ENCODE measurements at places on chromosomes 2 and 18. TPM values are rescaled to one million over a fixed set of nuclear protein-coding genes. Genes with fewer than 3 reads are reported as not detected.

The SLC4A5 gene
- total RNA-seq, result 3.9 TPM

The GALR1 gene
- total RNA-seq, result under 0.01 TPM

The CBLN2 gene
- total RNA-seq, result not detected

The SPHKAP gene
- not detected for total RNA-seq

The SLC9A2 gene
- not detected for total RNA-seq

The RABL2A gene
- total RNA-seq, result 15.3 TPM

The MSTN gene
- total RNA-seq, result 1.3 TPM

DNA sequence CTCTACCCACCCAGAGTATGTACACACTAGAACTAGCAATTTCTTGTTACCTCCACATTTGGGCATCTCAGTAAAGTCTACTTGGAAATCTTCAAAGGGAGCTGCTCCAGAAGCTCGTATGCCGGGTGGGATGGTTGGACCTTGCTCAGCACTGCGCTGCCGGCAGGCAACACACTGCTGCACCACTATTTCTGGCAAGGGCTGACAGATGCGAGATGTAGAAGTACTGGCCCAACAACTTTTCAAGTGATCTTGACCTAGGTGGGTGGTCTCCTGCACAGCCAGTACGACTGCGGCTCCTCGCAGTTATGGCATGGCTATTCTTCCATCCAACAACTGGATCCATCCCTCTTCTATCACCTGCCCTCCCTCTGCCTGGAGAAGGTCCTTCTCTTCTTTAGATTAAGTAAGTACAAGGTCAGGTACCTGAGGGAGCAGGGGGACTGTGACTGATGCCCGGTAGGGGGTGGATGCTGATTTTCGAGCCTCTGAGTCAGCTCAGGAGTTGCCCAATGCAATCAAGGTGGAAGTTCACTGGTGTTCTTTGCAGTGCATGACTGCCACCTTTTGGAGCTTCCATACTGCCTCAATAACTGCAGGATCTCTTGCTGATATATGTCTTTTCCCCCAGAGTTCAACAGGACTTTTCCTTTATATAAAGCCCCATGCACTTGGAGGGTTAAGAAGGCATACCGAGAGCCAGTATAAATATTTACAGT is 100.4 kb upstream of the SLC1A4 start:
- DNase-seq, result no peak

GRCh38 chr18:54444319-54444914 is 86.7 kb downstream of the C18orf54 start:
- no peak for DNase-seq

DNA sequence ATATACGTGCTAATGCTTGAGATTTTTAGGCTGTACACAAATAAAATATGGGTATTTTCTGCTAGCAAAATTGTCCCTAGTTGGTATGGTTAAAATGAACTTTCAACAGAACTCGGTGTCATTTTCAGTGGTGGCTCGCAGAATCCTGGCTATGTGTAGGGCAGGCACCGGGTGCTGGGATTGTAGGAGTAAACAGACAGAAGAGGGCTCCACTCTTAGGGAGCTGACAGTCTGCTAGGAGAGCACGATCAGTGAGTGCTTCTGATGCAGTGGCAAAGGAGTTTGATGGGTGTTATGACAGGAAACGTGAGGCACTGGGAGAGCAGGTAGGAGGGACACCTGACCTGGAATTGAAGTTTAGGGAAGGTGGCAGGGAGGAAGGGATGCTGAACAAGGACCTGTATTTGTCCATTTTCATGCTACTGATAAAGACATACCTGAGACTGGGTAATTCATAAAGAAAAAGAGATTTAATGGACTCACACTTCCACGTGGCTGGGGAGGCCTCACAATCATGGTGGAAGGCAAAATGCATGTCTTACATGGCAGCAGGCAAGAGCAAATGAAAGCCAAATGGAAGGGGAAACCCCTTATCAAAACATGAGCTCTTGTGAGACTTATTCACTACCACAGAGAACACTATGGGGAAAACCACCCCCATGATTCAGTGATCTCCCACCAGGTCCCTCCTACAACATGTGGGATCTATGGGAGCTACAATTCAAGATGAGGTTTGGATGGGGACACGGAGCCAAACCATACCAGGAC is 105.4 kb upstream of the LCLAT1 start:
- no peak for DNase-seq

DNA sequence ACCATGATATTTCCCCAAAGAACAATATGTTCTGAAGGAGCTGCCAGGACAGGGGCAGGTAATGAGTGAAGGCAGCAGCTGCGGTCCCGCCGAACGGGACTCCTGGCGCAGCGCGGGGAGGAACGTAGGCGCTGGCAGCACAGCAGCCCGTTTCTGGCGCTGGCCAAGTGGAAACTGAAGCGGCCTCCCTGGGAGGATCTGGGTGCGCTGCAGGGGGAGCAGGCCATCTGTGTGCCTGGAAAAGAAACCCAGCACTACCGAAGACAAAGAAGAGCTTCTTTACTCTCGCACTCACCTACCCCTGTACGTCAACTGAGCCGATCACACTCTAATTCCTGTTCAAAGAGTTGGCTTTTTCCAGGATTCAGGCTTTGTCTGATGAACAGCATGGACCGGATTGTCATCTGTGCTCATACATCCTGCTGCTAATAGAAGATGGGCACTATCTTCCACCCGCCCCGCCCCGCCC is 11.8 kb downstream of the G6PC2 start:
- no peak for DNase-seq

GRCh38 chr2:164388511-164388910 is 232.8 kb downstream of the GRB14 start:
- DNase-seq, result no peak

GRCh38 chr2:169034256-169034655 is 3.1 kb upstream of the ABCB11 start:
- DNase-seq, result no peak

DNA sequence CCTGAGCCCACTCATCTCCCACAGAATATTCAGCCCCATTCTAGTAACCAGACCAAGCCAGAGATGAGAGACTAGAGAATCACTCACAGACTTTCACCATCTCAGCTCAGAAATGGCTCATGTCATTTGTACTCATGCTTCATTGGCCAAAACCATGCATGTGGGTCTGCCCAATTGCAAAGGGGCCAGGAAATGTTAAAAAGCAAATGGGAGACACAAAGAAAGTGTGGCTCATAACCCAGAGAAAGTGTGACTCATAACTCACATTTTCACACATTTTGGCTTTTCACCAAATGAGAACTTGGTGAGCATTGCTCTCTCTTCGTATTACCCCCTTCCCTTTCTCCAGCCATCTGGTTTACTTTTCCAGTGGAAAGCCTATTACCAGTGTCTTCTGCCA is 66.2 kb downstream of the MDH1 start:
- no peak for DNase-seq

DNA sequence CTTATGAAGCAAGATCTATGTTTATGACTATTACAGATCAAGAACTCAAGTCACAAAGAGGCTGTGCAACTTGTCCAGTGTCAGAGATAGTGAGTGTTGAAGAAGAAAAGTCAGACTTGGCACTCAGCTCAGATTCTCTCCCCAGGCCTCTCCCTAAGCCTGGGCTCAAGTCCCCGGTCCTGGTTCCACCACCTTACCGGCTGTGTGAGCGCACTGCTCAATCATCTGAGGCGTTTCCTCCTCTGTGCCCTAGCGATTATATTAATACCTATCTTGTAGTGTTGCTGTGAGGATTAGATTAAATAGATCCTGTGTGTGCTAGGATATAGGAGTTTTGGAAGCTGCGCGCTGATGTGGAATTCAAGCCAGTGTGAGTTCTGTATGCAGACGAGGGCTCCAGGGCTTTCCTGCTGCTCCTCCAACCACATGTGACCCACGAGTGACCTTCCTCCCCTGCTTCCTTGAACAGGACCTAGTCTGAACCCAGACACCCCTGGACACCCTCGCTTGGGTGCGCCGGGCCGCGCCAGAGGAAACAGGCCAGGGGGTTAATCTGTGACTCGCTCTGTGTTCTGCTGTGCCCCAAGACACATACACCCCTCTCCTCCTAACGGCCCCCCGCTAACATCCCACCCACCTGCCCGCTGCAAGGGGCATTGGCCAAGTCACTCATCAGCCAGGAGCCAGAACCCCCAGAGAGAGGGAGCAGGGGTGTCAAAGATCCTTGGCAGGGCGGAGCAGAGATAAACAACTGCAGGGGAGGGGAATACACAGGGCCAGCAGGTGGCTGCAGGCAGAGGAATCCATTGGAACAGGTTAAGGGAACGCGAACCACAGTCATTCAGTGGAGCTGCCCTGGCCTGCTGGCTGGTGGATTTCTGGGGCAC is 38.3 kb downstream of the TNS1 start:
- peak; percentile 68 for DNase-seq

DNA sequence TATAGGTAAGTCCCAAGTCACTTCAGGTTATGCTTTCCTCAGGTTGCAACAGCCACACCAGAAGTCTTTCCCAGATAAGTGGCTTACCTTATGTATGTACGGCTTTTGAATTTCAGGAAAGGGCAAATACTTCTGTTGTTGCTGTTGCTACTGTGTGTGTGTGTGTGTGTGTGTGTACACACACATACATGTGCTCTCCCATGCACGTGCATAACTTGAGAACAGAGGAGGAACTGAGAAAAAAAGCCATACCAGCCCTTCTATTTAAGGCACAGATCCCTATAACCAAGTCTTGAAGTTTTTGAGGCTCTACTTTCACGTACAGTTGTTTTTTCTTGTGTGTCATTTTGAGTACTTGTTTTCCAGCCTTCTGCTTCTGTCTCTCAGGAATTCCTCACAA is 62.4 kb downstream of the WDPCP start:
- no peak for DNase-seq

DNA sequence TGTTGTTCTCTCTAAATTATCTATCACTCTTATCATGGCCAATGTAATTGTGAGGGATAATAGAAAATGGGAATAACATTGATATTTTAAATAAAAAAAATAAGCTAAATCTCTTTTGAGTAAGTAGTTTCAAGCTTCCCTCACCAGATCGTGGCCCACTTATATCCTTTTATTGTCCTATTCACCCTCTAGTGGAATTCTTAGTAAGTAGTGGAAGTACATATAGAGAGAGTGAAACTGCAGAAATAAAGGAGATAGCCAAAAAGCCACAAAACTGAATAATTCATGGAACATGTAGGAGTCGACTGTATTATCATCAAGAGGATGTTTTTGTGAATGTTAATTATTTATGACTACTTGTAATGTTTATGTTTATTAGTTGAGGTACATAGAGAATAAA is 66.1 kb upstream of the DTNA start:
- DNase-seq, result no peak

DNA sequence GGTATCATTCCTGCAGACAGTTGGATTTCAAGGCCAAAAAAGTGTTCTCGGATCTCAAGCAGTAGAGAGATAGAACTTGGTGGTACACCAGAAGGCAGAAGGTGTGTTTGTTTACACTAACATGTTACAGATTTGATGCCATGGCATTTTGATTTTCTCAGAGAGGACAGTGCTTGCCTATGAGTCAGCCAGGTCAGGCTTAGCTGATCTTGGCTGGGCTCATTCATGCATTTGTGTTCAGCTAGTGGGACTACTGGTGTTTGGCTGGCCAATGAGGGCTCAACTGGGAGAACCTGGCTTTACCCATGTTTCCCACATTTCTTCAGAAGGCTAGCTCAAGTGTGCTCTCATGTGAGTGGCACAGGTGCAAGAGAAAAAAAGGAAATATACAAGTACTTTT is 162.0 kb downstream of the C1D start:
- no peak for DNase-seq

GRCh38 chr2:54603357-54603756 is 120.1 kb upstream of the EML6 start:
- no peak for DNase-seq

DNA sequence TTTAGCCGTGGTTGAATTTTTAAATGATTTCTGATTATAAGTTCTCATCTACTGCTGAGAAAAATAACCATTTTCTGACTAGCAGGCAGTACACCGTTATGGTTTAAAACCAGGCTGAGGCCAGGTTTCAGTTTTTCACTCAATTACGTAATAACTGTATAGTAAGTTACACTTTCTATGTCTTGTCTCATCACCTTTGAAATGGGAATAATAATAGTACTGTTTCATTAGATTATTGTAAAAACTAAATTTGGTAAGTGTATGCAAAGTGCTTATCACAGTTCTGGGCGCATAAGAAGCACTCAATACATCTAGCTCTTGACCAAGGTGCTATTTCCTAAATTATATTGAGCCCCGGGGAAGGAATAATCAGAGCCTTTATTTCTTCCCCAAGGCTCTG is 76.8 kb downstream of the LIMS1 start:
- no peak for DNase-seq

DNA sequence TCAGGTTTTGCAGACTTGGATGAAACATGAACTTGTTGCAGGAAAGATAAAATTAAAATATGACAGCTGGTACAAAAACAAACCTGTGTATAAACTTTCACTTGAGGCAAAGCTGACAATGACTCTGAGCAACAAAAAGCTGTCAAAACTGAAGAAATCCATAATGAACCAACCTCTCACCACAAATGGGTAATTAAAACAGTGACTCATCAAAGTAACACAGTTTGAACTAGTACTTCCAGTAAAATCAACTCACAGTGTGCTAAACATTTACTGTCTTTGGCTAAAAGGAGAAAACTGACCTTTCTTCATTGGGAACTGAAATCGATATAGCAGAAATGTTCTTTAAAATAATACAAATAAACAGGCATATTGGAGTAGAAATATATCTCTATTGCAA is 209.7 kb downstream of the WDPCP start:
- no peak for DNase-seq

DNA sequence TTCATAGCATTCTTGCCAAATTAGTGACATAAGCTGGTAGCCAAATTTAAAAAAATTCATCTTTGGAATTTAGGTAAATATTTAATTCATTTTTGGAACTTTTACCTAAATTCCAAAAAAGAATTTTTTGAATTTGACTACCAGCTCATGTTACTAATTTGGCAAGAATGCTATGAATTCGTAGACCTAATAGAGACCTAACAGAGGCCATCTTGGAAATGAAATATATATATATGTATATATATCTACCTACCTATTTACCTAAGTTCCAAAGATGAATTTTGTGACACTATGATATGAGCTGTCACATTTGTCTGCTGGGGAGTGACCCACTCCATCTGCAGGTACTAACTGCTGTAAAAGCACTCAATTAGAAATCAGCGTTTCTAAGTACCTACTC is 65.6 kb downstream of the MYOM1 start:
- DNase-seq, result no peak

GRCh38 chr2:213766465-213766901 is 482.2 kb downstream of the SPAG16 start:
- DNase-seq, result no peak

GRCh38 chr18:40534723-40535122 is 1420.3 kb upstream of the PIK3C3 start:
- no peak for DNase-seq

GRCh38 chr18:34771958-34772357 is 61.9 kb downstream of the DTNA start:
- no peak for DNase-seq

DNA sequence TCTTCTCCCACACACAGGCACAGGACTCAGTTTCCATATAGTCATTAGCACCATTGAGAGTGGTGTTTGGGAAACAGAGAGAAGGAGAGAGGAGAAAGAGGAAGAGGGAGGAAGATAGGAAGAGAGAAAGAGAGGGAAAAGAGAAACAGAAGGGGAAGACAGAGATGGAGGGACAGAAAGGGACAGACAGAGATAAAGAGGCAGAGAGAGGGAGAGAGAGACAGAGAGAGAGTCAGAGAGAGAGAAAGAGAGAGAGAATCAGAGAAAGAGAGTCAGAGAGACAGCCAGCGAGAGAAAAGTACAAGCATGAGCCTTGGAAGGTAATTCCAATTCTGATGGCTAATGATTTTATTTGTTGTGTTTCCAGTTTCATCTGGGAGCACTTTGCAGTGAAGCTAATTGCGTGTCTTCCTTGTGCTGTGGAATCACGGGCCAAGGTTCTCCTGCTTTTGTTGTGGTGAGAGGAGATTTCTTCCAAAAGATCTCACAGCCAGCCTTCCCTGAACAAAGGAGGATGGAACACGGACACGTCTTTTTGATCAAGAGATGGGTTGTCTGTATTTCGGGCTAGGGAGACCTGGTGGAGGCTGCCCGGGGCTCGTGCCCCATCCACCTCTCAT is 153.6 kb upstream of the TWIST2 start:
- no peak for DNase-seq
